Stimulated activated CD8-positive, alpha-beta memory T cell treated with anti-CD3 and anti-CD28 coated beads, Interleukin-15, amount 100 ng/mL, for 24 hours (primary cell): ENCODE measurements at places on chromosomes 7 and 10.

- DNase-seq = no peak
Measured at GRCh38 chr10:103605359-103606096, 112.0 kb downstream of the NEURL1 start.

DNA sequence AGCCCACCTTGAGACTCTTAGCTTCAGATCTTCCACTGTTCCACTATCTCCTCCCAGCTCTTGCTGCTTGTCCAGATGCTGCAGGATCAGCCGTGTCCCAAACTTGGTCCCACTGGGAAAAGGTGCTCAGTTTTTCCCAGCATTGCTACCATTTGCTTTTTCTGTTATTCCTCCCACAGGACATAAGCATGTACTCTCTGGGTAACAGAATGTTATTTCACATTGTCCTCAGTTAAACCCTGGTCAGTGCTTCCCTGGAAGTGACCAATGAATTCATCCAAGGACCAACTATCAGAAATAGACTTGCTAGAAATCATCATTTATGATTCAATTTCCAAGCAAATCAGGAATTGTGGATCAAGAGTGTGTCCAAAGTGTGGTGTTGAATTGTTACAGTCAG lies 179.2 kb upstream of the ZNF32 start:
- DNase-seq = no peak

DNA sequence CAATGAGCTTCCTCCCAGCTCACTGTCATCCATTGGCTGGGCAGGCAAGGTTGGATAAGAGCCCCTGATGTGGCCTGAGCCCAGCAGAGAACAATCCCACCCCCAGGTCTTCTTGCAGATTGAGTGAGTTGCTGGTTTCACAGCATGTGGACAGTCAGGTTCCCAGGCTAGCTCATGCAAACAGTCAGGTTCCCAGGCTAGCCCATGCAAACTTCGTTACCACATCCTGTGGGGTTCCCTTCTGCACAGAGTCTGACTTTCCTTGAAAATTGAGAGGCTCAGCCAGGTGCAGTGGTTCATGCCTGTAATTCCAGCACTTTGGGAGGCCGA lies 67.1 kb downstream of the TMEM130 start:
- DNase-seq = no peak

GRCh38 chr10:69959911-69960310 lies 92.7 kb upstream of the MACROH2A2 start:
- DNase-seq = no peak

GRCh38 chr7:28389504-28390395 lies 22.6 kb upstream of the CREB5 start:
- no peak for DNase-seq

GRCh38 chr7:158125721-158126120 lies 461.9 kb downstream of the PTPRN2 start:
- no peak for DNase-seq

DNA sequence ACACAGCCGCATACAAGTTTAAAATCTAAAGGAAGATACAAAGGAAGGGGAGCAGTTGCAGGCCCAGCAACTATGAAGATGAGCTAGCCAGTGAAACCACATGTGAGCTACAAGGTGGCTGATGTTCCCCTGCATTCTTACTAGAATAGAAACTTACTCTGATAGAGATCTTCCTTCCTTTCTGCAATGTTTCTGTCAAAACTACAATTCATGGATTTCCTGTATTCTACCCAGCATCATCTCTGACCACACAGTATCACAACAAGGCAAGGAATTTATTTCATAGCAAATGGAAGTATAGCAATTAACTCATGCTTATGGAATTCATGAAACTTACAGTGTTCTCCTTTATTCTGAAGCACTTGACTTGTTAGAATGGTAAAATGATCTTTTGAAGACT lies 68.7 kb upstream of the AASS start:
- no peak for DNase-seq

- no peak for DNase-seq
Measured at GRCh38 chr10:133141144-133141957, 18.7 kb upstream of the KNDC1 start.

DNA sequence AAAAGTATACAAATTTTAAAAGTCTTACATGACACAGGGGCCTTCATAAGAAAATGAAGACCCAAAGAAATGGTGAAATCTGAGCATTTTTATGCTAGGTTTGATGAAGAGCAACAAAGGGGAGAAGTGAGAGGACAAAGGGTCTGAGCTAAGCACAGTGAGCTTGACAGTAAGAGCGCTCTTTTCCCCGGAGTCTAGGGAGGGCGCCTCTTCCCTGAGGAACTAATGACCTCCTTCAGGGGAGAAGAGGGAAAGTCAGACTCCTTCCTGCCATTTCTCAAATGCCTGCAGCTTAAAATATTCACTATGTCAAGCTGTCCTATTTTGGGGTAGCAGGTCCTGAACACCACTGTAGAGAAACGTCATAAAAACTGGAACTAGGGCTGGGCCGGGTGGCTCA lies 18.1 kb upstream of the PAXIP1 start:
- no peak for DNase-seq

DNA sequence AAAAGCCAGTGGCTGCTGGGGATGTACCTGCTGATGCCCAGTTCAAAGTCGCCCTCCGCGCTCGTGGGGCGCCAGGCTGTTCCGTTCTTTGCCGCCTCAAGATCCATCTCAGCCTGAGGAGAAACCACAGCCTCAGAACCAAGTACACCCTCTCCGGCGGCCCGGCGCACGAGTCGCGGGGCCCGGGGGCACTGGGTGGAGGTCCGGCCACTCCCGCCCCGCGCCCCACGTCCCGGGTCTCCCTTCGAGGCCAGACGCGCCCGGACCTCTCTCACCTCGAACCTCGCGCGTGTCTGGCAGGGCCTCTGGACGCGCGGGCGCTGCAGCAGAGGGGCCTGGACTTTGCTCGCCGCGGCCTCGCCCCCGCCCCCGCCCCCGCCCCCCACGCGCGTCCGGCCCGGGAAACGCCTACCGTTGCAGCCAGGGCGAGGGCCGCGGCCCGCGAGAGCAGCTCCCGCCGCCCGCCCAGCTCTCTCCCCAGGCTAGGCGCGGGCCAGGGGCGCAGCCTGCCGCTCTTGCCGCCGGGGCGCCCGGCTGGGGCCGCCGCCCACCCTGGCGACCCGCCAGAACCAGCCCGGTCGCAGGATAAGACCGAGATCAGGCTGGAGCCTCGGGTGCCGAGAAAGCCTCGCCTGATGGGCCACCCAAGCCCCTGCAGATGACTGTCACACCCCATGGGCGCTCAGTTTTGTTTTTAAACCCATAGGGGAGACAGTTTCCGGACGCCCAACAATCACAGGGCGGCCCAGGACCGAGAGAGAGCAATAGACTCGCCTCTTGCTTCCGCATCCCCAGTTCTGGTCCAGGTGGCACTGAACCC lies at the start of gene ABCB4:
Gene ABCB4 (minus strand): TSS at position 322 of the 820 bp plus-strand sequence. CDS start 215 bp downstream, at position 107.
- DNase-seq = no peak

GRCh38 chr7:18145160-18145559 lies 117.5 kb upstream of the PRPS1L1 start:
- DNase-seq = no peak

- no peak for DNase-seq
Measured at GRCh38 chr10:36606234-36606839, 519.1 kb upstream of the ANKRD30A start.

- DNase-seq = no peak
Measured at GRCh38 chr7:131826960-131827359, 270.5 kb upstream of the PODXL start.
